ENCODE measurements at places on chromosomes 4 and X.

GRCh38 chr4:52939325-52939724 is 77.2 kb downstream of the RASL11B start:
- DNase-seq, result no peak

DNA sequence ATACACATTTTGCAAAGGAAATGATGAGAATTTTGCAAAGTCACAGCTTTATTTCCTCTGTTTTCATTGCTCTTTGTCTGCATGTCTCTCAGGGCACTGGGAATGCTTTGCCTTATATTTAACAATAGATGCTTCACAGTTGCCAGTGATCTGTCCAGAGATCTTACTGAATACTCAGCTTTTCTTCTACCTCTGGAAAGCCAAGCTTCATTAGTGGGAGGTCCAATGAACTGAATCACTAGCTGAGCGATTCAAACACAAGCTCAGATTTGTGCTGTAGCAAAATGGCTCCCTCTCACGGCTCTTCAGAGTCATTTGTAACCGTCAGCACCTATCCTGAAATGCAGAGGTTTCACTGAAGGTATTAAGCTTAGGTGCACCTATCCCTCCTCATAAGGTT is 138.9 kb downstream of the DCLK2 start:
- DNase-seq, result no peak

DNA sequence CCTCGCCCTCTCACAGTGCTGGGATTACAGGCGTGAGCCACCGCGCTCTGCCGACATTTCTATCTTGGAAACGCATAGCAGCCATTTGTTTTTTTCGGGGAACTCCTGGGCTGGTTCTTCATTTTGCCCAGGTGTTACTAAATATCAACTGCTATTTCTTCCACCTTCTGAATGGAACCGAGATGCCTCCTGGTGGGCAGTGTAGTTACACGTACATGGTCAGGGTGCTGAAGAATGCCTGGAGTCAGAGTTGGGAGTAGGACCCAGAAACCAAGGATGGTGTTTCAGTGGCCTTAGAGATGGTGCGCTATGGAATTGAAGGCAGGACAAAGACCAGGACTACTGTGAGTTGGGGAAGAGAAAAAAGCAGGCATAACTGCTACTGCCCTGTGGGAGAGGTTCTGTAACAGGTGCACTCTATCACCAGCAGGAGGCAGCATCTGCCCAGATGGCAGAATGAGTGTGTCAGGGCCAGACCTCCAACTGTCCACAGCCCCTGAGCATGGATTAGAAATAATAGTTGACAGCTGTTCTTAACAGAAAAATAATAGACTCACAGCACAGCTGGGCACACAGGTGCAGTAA is 81.7 kb downstream of the ZC4H2 start:
- no peak for DNase-seq

DNA sequence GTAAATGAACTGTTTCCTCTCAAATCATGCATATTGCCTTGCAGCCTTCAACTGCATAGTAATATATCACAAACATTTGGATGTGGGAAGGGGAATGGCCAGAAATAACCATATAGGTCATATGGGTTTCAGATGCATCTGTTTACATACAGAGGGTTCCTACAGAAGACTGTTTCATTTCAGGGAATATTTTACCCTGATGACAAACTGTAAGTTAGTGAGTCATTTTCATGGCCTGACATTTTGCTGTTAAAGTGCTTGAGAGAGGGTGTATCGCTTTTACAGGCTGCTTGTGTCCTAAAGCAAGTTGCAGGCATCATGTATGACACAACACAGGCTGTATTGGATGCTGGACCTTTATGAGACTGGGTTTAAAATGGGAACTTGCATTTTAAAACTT is 25.5 kb upstream of the AMOT start:
- DNase-seq, result no peak

DNA sequence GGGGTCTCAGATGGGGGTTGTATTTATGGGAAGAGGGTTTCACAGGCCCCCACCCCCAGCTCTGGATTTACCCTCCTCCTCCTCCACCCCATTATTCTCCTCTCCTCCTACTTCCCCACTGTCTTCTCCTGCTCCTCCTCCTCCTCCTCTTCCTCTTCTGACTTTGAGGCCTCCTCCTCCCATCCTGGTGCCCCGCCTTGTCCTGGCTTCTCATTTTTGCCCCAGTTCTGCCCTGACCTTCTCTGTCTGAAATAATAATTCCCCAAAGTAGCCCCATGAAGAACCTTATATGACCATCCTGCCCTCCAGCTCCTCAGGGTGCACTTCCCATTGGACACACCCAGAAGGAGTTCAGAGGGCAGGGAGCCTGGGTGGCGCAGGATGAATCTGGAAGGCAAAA is 351.4 kb upstream of the GATB start:
- DNase-seq, result no peak

GRCh38 chr4:58136604-58137003 is 1026.4 kb upstream of the IGFBP7 start:
- DNase-seq, result no peak

GRCh38 chrX:7132335-7133049 is 15.0 kb upstream of the STS start:
- DNase-seq, result peak; percentile 7

DNA sequence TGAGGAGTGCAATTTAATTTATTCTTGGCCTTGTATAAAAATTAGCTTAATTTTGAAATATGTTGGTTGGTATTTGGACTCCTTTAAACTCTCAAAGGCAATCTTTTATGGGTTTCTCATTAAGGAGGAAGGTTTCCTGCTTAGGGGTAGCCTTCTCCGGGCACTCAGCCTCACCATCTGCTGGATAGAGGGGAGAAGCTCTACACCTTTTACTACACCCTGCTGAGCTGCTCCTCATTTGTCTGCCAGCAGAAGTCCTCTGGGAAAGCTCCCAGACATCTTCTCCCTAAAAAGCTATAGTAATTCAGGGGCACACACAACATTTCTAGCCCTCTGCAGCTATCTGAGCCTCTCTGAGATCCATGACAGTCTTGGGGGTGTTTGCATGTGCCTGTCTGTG is 179.1 kb downstream of the SOWAHB start:
- DNase-seq, result no peak

DNA sequence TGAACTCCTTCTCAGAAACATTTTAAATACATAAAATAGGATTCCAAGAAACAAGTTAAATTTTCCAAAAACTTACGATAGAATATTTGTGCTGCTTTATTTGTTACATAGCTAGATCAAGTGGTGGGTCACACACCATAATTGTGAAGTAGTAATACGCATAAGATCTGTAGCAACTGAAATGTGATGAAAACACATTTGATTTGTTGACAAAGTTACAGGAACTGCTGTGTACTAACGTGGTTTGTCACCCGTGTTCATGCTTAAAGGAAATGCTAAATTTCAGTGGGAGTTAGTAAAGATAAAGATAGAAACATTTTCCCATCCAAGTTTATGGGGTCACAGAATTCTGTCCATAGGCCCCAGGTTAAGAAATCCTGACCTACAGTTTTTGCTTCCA is 34.1 kb upstream of the PHEX start:
- no peak for DNase-seq

DNA sequence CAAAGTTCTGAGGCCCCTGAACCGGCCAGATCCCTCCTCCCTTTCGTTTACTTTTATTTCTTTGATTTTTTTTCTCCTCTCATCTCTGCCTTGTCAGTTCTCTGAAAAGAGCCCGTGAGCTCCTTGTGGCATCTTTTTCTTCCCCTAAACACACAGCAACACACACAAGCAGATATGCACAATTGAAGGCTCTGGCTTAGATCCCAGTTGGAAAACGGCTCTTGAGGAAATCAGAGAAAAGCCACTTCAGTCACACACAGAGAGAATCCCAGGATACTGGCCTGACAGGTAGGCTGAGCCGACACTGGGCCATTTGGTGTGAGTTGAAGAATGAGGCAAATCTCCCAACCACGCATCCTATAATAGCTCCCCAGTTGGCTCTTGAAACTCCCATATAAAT is 12.9 kb downstream of the DIPK2B start:
- no peak for DNase-seq

DNA sequence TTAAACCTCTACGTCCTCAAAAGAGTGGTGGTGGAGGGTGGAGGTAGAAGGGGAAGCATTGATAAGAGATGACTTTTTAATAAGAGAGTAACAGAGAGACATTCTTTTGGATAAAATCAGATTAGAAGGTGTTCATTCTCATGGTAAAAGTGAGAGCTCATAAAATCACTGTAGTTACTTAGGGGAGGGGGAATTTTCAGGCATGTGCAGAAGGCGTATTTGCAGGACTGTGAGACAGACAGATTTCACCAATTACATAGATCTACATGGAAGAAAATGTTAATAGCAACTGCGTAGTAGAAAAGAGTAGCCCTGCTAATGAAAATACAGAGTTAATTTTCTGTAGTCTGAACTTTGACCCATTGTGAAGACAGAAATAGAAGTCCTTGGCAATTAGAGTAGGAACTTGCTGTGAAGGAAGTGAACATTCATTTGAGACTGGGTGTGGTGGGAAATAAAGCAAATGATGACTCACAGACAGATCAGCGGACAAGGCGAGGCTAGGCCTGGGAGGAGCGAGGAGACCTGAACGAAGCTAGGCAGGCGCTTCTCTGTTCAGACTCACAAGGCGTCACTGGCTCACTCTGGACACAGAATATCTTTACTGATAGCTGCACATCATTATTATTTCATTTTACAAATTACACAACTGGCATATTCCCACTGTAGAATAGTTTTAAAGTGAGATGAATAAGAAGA is 57.2 kb upstream of the FAM9C start:
- DNase-seq, result peak; percentile 24

- DNase-seq, result no peak
Observed at GRCh38 chr4:139005774-139006173, 9.8 kb upstream of the NOCT start.

GRCh38 chrX:118763489-118763888 is 36.1 kb downstream of the IL13RA1 start:
- no peak for DNase-seq

DNA sequence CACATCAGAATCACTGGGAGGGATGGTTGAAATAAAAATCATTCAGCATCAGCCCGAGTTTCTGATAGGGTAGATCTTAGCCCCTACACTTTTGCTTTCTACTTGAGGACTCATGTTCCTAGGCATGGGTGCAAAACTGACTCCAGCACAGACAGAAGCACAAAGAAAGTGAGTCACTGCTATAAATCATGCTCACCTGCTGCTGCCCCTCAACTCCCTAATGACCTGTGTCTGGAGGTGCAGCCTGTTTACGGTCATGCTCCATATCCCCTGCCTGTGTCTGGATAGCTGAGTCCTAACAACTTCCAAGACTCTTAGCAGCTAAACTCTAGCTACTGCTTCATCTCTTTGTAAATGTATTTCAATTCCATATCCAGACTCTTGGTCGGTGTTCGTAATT is 57.8 kb downstream of the ADGRA3 start:
- no peak for DNase-seq

DNA sequence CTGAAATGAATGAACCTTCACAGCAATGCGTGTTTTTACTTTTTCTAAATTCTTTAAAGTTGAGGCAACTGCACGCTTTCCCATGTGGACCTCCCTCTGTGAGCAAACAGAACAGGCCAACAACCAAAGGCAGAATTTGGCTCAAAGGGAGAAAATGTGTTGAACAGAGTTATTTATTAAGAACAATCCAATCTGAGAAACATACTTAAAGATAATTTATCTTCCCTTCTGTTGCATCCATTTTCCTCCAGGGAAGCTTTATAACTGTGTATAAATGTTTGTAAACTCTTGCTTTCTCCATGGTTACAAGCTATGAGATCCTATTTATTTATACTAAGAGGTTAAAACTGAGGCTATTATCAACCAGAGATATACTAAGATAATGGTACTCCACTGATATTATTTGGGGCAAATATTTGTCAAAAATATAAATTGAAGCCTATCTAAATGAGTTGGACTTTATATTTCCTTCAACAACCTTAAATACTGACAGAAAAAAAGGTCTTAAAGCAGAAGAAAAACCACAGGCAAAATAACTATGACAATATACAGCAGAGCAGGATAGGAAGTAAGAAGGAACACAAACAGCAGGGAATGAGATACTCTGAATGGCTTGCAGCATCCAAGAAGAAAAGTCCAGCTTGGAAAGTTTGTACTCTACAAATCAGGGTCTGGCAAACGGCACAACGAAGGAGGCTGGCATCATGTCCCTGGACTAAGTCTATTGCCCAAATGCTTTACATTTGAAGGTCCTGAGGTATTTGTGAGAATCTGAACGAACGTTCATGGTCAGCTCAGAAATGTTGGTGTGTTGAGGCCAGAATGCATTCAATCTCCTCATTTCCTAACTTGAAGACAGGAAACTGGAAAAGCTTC is 663.2 kb upstream of the INTU start:
- DNase-seq, result no peak

DNA sequence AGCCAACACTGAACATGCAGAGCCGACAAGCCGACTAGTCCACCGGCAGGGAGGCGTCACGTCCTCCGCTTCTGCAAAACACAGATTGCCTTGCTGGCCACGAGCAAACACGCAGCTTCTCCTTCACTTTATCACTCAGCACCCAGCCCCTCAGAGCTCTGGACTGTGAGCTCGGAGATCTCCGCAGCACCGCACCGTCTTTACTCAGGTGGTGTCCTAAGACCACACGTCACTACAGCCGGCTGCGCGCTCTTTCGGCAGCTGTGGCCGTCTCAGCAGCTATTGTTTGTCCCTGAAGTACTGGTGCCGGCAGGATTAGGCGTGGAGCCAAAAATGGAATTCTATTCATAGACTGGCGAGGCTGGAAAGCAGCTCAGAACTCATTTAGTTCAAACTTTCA is 72.0 kb downstream of the FAT1 start:
- no peak for DNase-seq

GRCh38 chr4:9762823-9763475 is 18.5 kb upstream of the DRD5 start:
- peak; percentile 8 for DNase-seq

DNA sequence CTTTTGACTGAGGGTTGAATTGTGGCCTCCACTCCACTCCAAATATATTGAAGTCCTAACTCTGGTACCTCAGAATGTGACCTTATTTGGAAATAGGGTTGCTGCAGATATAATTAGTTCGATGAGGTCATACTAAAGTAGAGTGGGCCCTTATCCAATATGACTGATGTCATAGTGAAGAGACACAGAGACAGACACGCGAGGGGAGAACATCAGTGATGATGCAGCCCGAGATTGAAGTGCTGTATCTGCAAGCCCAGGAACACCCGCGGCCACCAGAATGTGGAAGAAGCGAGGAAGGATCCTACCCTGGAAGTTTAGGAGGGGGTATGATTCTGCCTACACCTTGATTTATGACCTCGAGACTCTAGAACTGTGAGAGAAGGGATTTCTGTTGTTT is 279.0 kb downstream of the ANKRD50 start:
- DNase-seq, result no peak

DNA sequence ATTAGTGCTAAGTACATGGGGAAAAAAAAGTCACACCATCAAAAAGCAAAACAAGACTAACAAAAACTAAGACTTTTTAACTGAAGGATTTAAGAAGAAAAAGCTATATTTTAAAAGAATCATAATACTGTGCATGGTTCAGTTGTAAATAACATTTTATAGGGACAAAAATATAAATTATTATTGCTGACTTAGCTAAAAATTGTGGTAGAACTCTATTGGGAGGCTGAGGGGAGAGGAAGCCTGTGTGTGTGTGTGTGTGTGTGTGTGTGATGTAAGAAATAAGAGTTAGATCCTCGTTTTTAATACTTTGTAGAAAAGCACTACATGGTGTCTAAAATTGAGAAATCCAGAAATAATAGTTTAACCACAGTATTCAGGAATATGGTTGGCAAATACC is 1950.9 kb upstream of the TENM3 start:
- DNase-seq, result no peak

GRCh38 chr4:80465736-80466135 is 130.2 kb downstream of the CFAP299 start:
- DNase-seq, result no peak

GRCh38 chr4:110666030-110666429 is 43.2 kb upstream of the PITX2 start:
- DNase-seq, result no peak

- DNase-seq, result no peak
Observed at GRCh38 chr4:150256225-150256620, 178.0 kb downstream of the DCLK2 start.
